ENCODE measurements at places on chromosomes 2 and 18.

DNA sequence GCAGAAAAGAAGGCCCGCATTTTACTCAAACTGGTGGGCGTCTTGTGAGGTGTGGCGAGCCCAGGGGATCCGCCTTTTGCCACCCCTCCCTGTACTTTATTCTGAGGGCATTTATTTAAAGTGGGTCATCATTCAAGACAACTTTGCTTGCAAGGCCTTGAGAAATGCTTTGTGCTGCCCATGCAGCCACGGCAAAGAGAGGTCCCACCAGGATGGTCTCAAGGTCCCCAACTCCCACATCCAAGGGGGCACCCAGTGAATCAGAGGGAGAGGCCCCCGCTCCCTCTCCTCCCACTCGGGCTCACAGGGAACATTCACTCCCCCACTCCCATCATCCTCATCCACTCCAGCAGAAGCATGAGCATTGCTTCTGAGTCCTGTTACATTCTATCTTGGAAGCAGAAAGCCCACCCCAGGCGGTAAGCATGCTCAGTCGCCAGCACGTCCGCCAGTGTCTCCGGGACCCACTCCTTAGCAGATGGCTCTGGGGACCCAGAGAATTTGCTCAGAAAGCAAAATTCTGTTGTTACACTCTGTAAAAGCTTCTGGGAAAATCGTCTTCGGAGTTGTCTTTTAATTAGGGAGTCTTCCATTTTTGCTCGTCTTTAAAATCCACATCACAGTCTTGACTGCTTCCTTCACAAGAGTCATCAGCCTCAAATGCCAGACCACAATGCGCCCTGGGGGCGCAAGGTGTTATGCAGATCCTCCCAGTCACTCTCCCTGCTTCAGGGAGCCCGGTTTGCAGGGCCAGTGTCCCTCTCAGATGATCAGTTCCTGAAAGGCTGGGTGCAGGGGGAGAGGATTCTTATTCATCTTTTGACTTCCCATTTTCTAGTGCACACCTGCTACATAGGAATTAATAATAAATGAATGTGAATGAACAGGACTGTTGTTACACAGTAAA is 99.4 kb upstream of the NCK2 start:
- DNase-seq, result no peak

- no peak for DNase-seq
These were observed 107.6 kb downstream of the TRIB2 start for GRCh38 chr2:12824351-12824777.

DNA sequence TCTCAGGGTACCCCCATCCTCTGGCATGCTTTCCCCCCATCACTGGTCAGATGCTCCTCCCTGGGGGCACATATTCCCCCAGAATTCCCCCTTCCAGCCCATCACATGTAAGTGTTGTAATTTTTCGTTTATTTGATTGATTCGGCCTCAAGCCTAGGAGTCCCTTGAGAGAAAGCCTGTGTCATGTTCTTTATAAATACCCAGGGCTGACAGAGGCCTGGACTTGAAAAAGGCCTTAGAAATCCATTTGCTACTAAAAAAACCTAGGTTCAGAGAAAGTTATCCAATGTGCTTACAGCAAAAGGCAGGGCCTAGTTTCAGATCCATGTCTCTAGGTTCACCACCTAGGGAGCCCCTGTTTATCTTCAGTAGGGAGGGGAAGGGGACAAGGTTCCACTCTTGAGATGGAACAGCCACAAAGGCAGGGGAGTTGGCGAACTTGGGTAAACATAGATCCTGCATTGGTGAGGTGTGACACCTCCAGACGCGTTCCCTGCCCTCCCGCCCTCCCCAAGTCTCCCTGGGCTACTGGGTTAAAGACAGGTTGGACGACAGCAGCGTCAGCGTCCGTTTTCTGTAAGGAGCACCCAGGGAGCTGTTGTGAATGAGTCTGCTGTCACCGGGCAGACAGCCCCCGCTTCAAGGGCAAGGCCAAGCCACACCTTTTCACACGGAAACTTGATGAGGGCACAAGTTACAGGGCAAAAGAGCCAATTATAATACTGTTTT is 147.8 kb downstream of the EN1 start:
- no peak for DNase-seq

DNA sequence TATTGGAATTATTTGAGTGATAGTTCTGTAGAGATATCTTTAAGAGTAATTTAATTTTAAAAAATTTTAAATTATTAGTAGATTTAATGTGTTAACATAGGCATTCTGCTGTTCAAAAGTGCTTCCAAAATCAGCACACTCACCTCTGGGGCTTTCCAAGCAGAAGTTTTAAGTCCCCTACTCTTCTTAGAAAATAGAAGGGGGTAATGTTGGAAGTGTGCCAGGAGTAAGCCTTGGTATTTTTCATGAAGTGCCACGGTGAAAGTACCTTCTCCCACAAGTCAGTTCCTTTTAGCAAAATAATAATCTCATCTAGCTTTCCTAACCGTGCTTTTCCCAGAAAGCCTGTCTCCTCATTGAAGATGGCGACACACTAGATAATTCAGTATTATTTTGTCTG is 3.9 kb upstream of the TNFRSF11A start:
- DNase-seq, result no peak

DNA sequence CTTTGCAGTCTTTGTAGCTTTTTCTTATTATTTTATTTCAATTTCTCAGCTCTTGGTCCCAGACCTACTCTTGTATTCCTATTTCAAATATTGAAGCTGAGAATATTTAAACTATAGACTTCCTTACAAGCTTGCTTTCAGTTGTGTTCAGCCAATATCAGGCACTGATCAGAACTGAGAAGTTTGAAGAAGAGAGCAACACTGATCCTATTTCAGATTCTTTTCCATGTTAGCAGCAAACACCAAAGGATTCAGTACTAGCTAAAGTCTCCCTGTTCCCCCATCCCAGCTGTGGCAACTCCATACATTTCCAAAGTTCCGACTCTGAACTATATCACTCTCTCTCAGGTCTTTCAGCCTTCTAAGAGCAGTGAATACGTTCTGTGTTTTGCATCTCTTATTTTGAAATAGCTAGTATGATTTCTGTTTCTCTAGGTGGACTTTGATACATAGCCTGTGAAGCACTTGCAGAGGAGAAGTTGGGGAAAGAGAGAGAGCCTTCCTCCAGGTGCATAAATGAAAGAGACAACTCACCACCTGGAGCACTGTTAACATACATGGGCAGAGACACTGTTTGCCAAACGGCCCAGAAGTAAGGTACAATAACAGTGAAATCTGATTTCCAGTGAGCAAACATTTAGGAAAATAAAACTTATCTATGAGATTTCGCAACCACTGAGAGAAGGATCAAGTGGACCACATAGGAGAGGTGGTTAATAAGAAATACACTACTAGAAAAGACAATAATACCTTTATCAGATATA is 135.0 kb upstream of the ZNF804A start:
- no peak for DNase-seq

DNA sequence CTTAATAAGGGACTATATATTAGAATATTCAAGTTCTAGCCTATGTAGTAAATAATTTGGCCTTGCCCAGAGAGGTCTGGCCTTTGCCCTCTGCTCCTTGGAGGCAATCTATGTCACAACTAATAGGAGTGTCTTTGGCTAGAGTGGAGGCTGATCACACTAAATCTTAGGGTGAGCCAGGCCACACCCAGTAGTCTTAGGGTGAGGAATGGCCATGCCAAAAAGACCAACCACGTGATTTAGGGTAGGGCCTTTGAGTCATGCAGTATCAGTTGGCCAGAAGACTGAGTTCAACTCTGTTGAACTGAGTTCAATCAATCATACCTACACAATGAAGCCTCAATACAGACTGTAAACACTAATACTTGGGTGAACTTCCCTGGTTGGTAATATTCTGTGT is 26.0 kb upstream of the FLACC1 start:
- DNase-seq, result no peak

- no peak for DNase-seq
These were observed 61.6 kb upstream of the LINC00305 start for GRCh38 chr18:64210401-64210949.

GRCh38 chr2:153474876-153475435 is 3.6 kb downstream of the RPRM start:
- no peak for DNase-seq

GRCh38 chr18:35061336-35061735 is 20.1 kb downstream of the MAPRE2 start:
- DNase-seq, result no peak

DNA sequence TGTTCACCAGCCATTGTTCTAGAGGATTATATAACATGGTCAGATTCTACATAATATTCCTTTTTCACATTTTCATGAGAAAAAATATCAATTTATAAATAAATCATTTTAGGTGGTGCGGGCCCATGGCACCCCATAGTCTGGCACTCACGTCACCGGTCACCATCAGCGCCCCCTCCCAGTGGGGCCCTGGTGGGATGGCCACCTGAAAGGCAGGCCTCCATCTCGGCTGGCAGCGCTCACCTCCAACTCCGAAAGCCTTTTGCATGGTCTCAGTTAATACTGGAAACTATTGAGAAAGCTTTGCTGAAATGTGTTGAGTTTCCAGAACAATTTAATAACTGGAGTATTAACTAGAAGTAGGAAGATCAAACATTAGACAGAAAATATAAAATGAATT is 141.4 kb upstream of the SALL3 start:
- no peak for DNase-seq

DNA sequence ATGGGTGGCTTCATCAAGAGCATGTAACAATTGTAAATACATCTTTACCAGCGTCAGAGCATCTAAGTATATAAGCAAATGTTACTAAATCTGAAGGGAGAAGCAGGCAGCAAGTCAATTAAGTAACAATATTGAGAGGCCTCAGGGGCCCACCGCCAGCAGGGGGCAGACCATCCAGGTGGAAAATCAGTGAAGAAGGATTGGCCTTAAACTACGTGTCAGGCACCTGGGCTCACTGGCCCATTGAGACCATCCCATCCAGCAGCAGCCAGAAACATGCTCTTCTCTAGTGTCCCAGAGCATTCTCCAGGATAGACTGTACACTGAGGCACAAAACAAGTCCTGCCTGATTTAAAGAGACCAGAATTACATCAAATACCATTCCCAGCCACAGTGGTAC is 96.2 kb upstream of the SNTG2 start:
- peak; percentile 46 for DNase-seq

DNA sequence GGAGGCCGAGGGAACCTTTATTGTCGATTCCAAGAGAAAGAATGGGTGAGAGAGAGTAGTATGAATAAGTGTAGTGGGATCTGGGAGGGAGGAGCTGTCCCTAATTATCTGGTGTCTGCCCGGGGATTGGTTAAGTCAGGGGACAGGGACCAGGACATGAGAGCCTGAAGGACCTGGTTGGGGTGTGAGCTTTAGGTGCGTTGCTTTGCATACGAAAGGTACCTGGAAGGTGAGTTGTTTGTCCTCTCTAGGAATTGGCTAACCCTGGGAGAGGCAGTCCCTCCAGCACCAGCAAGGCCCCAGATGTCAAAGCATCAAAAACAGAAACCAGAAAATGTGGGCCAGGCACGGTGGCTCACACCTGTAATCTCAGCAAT is 48.1 kb upstream of the RPL31 start:
- DNase-seq, result no peak

- DNase-seq, result no peak
These were observed 33.7 kb upstream of the NPAS2 start for GRCh38 chr2:100786297-100786658.

- no peak for DNase-seq
These were observed 34.7 kb downstream of the ST3GAL5 start for GRCh38 chr2:85854166-85854509.

- no peak for DNase-seq
These were observed 15.1 kb downstream of the COMMD1 start for GRCh38 chr2:61920548-61920947.

- no peak for DNase-seq
These were observed 64.4 kb downstream of the IKZF2 start for GRCh38 chr2:213087040-213087439.

DNA sequence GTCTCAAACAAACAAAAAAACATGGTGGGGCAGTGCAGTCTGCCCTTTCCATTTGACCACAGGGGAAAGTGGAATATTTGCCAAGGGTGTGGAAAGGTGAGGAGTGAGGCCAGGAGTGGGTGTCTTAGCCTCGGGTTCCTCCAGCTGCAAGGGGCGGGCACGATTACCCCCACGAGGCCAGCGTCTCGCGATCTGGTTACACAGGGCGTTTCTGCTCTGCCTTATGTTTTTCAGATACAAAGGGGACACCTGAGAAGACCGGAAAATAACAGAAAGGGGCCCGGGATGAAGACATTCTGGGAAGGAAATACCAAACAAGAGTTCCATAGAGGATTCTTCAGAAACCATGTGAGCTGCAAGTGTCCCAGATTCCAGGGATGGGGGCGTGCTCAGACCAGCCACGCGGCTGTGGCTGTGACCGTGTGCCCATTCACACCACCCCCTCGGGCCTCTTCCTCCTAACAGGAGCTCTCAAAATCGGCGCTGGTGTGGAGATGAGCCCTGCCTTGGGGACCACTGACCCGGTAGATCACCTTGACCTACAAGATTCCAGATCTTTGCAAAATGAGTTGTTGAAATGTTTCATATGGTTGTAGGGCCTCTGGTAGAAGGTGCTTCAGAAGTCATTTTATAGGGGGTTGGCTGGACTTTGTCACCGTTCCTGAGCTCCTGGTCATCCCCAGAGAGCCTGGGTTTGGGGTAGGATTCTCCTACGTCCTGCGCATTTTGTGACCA is 34.2 kb downstream of the FAM178B start:
- no peak for DNase-seq

DNA sequence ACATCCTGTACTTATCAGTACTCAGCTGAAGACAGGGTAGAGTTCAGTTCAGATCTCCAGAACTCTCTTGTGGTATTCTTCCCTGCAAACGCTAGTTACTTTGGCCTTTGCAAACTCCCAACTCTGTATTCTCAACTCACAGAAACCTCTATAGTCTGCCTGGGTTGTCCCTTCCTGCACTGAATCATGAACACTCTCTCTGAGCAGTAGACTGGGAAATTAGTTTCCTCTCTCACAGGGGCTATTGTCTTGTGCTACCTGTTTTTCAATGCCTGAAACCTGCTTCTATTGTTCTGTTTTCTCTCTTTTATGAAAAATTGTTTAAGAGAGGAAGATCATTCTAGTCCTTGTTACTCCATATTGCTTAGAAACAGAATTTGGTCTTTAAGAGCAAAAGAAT is 134.7 kb downstream of the VIT start:
- no peak for DNase-seq

- no peak for DNase-seq
These were observed 61.6 kb upstream of the CYRIA start for GRCh38 chr2:16727256-16727655.

- no peak for DNase-seq
These were observed 10.7 kb downstream of the MRPL44 start for GRCh38 chr2:223967981-223968380.
